Type B pancreatic cell (in vitro differentiated cells): ENCODE measurements at places on chromosomes 11 and 22.

- DNase-seq = no peak
Measured at GRCh38 chr11:44978274-44978960, 27.7 kb upstream of the TP53I11 start.

GRCh38 chr11:15758857-15759465 lies 597.4 kb downstream of the SOX6 start:
- no peak for DNase-seq

DNA sequence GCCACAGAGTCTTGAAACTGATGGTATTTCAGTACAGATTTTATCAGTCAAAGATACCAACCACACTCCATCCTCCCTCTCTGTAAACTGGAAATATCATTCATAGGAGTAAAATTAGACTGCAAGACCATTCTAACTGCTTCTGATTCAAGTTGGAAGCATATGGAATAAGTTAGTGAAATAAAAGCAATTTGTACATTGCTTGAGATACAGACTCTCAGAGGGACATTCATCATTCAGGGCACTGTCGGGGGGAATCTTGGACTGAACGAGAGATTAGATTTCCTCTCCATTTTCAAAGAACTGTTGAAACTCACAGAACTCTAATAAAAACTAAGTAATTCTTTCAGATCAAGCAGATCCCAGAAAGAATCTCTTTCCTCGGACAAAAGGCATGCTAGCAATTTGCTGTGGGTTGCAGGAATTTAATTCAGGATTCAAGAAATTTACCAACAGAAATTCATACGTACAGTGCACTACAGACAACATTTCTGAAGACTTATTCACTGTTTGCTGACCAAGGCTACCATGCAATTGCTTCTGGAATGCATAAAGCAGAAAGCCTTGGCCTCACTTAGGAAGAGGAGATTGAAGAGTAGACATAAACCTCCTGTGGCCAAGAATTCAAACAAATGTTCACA lies 34.1 kb downstream of the PAMR1 start:
- DNase-seq = no peak

DNA sequence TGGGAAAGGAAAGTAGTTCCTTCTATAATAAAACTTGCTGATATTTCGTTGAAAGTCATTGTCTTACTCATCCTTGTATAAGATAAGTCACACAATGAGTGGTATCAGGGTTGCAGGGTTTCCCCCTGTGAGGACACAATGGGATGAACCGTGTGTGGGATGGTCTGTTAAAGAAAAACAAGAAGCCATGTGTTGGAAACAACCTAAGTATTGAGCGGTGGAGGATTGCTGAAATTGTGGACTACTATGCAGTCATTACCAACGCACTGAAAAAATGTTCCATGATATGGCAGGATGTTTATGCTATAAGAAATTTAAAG lies 28.6 kb downstream of the PTPRJ start:
- no peak for DNase-seq

DNA sequence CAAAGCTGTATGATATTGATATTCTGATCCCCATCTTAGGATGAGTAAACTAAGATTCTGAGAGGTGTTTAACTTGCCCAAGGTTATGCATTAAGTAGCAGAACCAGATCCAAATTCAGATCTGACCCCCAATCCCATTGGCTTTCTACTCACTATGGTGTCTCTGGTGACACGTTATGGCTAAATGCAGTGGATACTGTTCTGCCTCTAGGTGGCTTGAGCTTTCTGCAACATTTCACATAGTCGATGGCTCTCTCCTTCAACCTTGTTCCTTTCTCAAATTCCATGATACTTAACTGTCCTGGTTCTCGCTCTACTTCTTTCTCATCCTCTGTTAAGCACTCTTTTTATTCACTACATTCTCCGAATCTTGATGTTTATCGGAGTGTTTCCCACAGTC lies 9.4 kb downstream of the C11orf97 start:
- no peak for DNase-seq

GRCh38 chr22:49243965-49244364 lies 583.7 kb downstream of the BRD1 start:
- DNase-seq = no peak

DNA sequence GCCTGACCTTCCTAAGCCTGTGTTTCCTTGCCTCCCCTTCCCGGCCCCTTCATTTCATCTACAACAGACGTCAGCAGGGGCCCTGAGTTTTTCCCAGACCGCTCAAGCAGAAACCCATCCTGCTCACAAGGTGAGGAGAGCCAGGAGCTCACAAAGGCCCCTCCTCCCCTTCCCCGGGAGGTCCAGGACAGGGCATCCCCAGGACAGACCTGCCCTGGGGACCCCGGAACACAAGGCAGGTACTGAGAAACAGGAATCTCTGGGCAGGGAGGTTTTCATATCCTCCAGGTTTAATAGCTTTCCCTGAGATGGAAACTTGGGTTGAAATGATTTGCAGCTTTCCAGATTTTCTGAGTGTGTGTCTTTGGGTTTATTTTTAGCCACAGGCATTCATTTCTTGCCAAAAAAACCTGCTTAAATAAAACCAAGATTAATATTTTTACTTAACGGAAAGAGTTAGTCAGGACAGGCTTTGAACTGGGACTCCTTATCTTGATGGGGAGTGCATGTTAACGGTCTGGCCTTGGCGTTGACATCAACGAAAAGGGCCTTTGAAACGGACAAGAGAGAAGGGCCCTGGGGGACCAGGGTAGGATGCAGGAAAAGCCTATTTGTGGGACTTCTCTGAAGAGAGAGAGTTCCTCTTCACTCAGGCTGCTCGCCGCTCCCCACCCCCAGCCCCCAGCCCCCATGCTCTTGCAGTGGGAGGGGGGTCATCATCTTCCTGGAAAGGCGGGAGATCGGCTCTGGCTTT lies 38.5 kb downstream of the TIMP3 start:
- DNase-seq = no peak

DNA sequence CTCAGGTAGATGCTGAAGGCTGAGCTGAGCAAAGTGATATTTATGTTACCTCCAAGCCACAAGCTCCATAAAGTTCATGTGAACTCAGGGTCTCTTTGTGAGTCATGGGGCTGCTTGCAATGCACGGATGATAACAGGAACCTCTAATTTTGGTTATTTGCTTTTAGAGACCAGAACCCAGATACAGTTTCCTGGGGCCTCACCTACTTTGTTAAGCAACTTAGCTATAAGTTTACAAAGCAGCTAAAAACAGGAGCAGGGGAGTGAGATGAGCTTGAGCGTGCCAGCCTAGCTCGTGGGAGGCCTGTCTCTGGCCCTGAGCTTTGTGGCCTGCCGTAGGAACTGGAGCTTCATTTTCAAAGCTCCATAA lies 29.2 kb downstream of the SREBF2 start:
- DNase-seq = no peak

- DNase-seq = no peak
Measured at GRCh38 chr11:79229047-79229446, 211.8 kb downstream of the TENM4 start.

DNA sequence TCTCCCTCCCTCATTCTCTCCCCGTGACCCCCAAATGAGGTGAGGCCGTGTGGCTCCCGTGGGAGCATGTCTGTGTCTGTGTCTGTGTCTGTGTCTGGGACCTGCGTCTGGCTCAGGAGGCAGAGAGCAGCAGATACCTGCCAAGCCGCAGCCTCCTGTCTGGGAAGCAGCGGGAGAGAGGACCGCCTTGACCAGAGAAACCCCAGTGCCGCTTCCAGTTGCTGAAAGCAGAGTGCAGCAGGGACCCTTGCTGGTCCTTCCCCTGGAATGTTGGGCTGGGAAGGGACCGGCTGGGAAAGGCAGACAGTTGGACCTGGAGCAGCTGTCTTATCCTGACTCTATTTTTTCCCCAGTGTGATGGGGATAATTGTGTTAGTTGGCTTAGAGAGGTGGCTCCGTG lies 525 bp downstream of the CSDC2 start:
- DNase-seq = no peak

DNA sequence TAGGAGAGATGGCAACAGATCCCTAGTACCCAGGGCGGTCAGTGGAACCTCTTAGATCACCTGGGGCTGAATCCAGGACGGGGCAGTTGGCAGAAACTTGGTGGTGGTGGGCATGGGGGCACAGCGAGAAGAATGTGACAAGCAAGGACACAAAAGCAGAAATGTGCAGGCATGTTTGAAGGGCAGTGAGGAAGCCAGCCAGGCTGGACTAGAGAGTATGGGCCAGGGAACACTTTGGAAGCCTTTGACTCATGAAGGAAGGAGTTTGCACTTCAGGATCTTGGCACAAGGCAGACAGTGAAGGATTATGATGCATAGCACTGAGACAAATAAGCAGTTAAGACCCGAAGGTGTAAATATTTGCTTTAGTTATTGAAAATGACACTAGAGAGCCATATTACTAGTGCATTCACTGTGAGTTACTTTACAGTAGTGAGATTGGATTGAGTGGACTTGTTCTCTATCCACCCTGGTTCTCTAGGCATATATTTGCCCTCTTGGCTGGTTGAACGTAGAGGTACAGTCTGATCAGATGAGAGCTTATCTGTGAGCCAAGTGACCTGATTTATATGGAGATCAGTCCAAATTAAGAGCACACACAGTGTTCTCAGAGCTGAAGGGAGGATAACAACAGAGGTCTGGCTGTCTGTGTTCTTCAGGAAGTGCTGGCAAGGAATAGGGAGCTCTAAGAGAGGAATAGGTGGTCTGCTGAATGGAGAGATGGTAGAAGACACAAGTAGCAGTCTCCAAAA lies 210.4 kb downstream of the SNX19 start:
- DNase-seq = no peak
